ENCODE measurements at places on chromosomes 5 and 9.

DNA sequence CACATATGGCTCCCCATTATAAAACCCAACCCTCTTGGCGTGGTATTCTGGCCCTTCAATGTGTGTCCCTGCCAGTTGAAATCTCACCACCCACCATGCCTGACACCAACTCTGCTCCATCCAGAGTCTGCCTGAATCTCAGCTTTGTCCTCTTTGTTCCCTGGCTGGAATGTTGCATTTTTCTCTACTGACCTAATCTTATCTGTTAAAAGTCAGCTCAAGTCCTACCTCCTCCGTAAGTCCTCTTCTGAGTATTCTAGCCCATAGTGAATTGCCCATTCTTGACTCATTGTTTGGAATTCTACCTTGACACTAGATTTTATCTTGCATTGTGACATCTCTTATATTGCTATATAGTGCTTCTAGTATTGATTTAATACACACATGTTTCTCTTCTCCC, 207.1 kb upstream of the VLDLR start:
- no peak for DNase-seq

DNA sequence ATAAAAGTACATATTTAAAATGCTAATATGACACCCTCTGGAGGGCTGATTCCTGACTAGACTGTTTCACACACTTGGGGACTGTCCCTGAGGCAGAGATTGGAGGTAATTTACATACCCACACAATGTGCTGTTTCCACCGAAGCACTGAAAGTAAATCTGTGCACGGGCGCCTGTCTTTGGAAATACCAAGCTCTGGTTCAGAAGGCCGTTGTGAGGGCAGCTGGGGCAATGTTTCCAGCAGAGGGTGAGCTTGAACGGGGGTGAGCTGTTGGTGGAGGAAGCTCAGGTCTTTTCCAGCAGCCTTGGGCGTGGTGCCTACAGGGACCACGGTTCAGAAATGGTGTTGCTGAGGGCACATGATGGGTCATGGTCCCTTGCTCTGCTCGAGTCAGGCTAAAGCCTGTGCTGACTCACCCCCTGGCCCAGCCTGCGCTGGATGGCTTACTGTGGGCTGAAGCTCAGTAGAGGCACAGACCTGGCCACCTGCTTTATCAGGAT, 25.8 kb upstream of the HMCN2 start:
- DNase-seq = no peak

DNA sequence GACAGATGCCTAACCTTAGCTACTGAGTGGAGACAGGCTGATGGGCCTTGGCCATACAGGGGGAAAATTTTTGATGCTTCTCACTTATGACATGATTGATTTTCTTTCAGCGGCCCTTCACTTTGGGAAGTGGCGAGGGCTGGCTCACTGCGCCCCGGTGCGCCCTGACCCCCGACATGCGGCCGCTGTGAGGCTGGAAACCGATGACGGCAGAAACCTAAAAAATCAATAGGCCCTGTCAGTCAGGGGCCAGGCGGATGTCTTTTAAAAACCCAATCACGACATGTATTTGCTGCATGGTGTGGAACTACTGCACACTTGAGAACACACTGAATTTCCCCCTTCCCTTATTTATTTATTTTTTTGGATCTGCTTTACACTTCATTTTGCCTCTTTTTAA, 121.7 kb downstream of the EBF1 start:
- no peak for DNase-seq

- no peak for DNase-seq
These were observed 592.5 kb upstream of the CLINT1 start for GRCh38 chr5:158451203-158451992.

- peak; percentile 68 for DNase-seq
These were observed 48.1 kb downstream of the THBS4 start for GRCh38 chr5:80083101-80083890.

- DNase-seq = no peak
These were observed 312.9 kb upstream of the RGMB start for GRCh38 chr5:98460536-98460935.

- no peak for DNase-seq
These were observed 99.6 kb upstream of the RAPGEF1 start for GRCh38 chr9:131839281-131840084.

GRCh38 chr5:31285025-31285424, 91.5 kb downstream of the CDH6 start:
- no peak for DNase-seq

DNA sequence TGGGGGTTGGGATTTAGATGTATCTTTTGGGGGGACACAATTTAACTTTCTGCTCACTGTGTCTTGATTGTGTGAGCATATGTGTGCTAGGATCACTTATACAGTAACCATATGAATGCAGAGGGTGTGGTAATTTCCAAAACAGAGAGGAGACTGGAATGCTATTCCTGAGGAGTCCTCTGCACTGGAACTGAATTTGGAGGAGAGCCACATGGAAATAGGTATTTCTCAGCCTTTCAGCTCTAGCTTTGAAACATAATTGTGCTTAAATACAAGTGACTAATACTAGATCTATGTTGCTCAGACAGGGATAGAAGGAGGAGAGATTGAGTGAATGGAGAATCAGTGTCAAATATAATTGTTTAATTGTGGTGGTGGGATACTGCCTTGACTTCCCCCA, 45.5 kb downstream of the FOCAD start:
- no peak for DNase-seq

DNA sequence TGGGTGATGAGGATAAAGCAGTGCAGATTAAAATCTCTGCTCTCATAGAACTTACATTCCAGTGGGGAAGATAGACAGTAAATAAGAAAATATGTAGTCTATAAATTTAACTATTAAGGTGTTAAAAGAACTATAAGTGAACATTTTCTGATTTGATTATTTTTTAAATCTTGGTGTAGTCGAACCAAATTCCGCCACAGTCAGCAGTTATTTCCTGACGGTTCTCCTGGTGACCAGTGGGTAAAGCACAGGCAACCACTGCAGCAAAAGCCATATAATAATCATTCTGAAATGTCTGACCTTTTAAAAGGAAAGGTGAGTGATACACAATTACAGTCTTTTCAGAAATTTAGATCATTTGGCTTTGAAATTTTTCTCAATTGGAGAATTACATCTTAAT, 27.2 kb downstream of the DCP2 start:
- DNase-seq = no peak

- DNase-seq = no peak
These were observed 156.5 kb downstream of the SNCAIP start for GRCh38 chr5:122468351-122469116.

GRCh38 chr5:56088431-56088949, 93.7 kb upstream of the IL6ST start:
- DNase-seq = no peak

DNA sequence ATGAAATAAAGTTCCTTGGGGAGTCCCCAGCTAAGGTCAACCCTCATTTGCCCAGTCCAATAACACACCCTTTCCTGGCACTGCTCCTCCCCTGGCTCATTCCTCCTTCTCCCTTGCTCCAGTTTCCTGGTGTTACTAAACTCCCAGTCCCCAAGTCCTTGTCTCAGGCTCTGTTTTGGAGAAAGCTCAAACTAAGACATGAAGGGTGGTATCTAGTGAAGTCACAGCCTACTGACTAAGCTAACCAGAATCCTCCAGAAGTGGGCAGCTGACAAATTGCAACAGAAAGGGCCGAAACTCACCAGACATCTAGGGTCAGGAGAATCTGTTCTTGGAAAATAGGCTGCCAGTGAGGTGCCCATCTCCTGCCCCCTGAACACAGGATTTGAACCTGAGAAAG, 118.7 kb upstream of the NEK6 start:
- no peak for DNase-seq

GRCh38 chr5:1167728-1168709, 33.4 kb upstream of the SLC6A19 start:
- DNase-seq = peak; percentile 89

DNA sequence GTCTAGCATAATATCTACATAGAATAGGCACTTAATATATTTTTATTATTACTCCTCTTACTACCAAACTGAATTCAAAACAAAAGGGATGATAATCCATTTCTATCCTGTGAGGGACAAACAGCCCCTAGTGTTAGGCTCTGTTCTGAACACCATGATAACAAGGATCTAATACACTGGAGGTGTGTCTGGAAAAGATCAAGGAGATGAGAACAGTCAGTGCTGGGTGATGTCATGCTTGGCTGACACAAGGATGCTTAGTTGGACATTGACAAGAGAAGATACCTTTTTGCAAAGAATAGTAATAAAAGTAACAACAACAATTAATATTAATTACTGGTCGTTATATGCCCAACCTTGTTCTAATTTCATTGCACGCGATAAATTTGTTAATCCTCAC, 458.7 kb downstream of the EBF1 start:
- DNase-seq = no peak

DNA sequence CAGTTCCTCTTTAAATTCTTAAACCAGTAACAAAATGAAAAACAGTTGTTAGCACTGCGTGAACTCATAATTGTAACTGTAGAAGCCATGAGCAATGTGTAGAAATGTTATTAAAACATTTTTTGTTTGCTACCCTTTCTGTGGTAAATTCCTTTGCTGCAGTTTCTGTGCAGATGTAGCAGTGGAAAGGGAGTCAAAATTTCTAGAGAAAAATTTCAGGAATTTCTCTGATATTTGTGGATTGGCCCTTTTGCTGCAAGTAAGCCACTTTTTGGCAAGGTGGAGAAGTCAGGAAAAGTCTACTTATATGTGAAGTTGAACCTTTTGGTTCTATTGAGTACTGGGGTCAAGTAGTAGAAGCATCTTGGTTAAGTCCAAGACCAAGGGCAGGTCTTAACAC, 10.1 kb downstream of the FBXL7 start:
- DNase-seq = no peak

GRCh38 chr9:82110881-82111280, 122.3 kb downstream of the SPATA31D1 start:
- no peak for DNase-seq

DNA sequence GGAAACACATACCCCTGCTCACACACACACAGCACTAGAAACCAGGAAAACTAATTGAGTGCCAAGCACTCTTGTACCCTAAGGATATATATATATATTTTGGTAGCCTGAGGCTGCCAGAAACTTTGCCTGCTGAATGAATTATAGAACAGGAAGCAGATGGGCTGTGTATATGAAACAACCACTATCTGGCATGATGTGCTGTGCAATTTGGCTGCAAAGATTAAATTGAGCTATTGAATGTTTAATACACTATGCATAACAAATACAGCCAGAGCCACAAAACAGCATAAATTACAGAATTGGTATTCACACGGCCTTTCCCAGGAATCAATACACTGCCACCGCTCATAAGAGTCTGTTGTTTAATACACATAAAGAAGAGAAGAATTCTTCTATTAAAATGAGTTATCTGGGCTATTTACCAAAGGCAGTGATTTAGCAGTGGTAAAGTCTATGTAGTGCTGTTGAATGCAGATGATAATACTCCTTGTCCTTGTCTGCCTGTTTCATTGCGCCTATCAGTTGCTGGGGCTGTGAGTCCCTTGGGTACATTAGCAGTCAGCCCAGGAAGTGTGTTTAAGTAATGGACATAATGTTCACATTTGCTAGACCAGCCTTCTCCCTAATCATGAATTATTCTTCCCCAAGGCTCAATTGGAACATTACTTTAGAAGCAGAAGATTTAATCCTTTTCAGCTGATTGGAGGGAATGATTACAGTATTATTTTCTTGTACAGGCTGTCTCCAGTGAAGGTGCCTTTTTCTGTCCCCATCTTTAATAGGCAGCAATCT, 294.3 kb downstream of the TLE1 start:
- DNase-seq = peak; percentile 18

DNA sequence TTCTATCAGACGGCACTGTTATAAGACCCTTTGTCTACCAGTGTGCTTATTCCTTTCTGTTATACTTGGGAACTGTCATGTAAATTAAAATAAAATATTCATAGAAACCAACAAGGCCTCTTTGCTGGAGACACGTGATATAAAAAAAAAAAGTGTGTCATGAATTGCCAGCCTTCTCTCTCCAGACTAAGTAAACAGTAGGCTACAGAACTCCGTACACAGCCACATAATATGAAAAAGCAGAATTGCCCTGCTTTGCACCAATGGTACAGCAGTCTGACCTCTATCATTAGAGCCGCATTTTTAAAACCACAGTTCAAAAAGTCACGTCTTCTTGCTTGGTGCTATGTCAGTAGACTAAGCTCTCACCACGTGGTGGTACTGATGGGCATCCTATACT, 231.3 kb downstream of the SEMA5A start:
- DNase-seq = no peak

- no peak for DNase-seq
These were observed 111.4 kb downstream of the C9orf50 start for GRCh38 chr9:129509533-129509928.

DNA sequence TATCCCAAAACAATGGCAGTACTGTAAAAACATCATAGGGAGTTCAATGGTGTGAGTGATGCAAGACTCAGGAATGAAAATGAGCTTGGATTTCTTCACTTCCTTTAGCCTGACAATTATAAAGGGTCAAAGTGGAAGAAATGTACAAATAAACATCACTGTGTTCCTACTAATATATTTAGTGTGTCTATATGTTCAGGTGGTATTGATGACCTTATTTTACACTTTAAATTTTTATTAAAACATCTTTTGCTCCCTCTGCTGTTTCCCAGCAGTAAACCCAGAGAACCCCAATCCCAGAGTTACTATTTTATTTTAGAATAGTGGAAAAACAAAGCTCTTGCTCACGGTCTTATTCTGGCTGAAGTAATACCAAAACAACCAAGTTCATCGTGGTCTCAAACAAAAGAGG, 2.0 kb downstream of the LOX start:
- no peak for DNase-seq

DNA sequence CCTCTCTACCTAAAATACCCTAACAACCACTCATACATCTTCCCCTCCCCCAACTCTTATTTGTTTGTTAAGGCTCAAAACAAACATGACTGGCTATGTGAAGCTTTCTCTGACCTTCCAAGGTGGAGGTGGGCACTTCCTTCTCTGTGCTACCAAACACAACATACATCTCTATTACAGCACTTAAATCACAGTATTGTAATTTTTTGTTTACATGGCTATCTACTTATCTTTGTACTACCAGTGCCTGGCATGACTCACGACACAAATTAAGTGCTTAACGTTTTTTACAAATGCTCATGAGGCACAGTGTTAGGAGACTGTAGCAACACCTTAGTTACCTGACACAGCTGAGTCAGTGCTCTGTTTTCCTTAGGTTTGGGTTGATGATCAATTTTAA, 18.6 kb downstream of the HOMER1 start:
- no peak for DNase-seq

GRCh38 chr5:133794771-133795415, 173.5 kb downstream of the C5orf15 start:
- DNase-seq = no peak

DNA sequence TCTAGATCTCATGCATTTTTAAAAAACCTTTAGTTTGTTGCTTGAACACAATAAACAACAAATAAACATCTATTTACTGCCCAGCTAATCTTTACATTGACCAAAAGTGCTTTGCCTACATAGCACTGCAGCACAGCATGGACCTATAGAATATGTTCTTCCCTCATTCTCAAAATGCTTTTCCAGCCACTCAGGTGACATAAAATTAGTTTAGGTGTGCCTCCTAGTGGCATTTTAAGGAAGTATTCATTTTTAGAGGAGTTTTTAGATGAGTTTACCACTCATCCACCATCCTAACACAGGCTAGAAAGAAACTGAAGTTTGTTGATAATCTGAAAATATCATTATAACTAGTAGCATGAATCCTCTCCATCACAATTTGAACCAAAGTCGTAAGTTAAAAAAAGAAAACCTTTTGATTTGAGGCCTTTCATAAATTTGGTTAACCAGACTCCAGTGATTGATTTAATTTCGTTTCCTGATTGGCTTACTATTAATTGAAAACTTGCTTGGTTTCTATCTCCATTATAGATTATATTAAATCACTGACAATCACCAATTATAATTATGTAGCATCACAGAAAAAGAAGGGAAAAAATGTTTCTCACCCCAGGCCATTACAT, 12.6 kb downstream of the PLGRKT start:
- no peak for DNase-seq

GRCh38 chr9:88187631-88188030, 49.4 kb upstream of the SPATA31C2 start:
- no peak for DNase-seq

Measured in Ammon's horn (tissue), 1 donor.